ENCODE measurements at places on chromosomes 1 and 21. TPM values are rescaled to one million over a fixed set of nuclear protein-coding genes. Genes with fewer than 3 reads are reported as not detected.

DNA sequence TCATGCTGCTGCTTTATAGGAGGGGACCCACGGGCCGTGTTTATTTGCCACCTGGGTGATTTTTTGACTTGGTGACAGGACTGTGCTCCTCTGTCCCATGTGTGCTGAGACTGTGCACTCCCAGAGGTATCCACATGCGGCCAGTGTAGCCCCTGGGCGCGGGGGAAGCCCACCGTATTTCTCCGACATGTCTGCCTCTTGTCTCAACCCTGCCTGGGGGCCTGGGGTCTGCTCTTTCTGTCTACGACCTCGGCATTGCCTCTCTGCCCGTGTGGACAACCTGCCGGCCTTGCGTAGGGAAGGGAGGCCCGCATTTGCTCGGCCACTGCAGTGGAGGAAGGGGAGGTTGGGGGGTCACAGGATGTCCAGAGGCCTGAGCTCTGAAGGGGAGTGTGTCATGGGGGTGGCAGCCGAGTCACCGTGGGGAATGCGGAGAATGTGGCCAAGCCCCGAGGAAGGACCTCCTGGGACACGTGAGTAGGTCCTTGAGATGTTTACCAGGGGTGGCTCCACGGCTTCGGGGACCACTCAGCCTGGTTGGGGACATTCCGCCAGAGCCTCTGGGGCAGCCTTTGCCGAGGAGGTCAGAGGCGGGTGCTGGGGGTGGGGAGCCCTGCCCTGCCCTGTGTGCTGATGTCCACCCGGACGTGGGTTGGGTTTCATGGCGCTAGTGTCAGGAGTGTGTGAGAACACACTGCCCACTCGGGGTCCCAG, 11.0 kb downstream of the PRKCZ start:
- DNase-seq = no peak

DNA sequence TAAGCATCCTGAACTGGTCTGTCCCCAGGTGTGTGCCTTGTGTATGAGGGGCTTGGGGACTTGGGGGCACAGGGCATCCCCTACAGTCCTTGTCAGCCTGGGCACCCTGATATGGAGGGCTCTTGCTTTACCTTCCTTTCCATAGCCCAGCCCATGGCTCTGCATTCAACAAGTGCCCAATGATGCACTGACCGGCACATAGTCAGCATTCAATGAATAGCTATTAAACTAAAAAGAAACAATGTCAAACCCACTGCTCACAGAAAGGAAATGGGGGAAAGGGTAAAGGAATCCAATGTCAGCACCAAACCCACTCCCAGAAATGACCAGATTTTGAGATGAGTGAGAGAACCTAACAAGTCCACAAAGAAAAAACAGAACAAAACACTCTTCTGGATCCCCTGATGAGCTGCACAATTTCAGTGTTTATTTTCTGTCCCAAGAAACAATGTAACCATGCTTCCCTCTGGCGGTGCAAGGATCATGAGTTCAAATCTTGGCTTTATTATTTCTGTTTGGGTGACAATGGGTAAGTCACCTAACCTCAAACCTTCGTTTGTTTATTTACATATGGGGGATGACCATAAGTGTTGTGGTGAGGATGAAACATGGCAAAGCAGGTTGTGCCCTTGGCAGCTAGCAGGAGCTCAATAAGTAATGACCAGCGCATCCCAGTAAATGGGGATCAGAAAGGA, 22.0 kb downstream of the SYT6 start:
- no peak for DNase-seq

GRCh38 chr1:165845992-165846748, 18.8 kb downstream of the UCK2 start:
- DNase-seq = no peak

GRCh38 chr1:112219267-112219666, 176.7 kb upstream of the CTTNBP2NL start:
- no peak for DNase-seq

GRCh38 chr1:193411714-193412113, 225.3 kb upstream of the B3GALT2 start:
- DNase-seq = no peak

- DNase-seq = no peak
Measured at GRCh38 chr1:184373155-184373554, 13.7 kb upstream of the C1orf21 start.

- DNase-seq = no peak
Measured at GRCh38 chr1:216818284-216818683, 95.1 kb upstream of the ESRRG start.

The HSPA6 gene
- 0.27 TPM for total RNA-seq

The SLAMF8 gene
- not detected for total RNA-seq

The LCE1A gene
- total RNA-seq = not detected

The CFAP107 gene
- 0.91 TPM for total RNA-seq

Data from cerebellum (tissue), 4 donors.